ENCODE measurements at places on chromosomes 12 and 14.
A peak's percentile ranks its signal among the peaks of the same experiment; 100 is the strongest.

DNA sequence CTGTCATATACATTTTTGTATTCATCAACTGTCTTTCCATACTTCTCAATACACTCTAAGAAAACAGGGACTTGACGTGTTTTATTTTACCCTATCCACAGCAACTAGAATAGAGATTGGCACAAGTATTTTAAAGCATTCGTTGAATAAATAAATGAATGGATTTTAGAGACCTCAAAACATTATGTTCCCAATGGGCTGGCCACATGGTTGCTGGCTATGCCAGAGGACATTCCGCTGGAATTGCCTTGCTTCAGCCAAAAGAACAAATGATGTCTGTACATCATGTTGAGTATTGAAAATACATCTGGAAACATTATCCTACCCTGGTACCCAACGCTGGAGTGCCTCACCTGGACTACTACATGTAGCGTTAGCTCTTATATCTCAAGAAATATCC lies 132.8 kb upstream of the RAP1B start:
- no peak for DNase-seq

DNA sequence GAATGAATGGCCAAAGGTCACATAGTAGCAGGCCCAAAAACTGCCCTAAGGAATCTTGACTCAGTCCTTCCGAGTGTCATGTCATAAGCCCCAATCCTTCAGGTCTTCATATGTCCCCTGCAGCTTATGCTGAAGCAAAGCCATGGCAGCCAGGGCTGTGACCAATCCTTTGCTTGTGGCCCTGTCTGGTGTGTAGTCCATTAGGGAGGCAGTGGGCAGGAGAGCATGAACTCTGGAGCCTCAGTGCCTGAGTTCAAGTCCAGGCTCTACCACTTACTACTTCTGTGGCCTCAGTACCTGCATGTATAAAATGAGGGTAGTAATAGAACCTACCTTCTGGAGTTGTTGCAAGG lies 20.3 kb downstream of the PLEKHG3 start:
- DNase-seq = no peak

DNA sequence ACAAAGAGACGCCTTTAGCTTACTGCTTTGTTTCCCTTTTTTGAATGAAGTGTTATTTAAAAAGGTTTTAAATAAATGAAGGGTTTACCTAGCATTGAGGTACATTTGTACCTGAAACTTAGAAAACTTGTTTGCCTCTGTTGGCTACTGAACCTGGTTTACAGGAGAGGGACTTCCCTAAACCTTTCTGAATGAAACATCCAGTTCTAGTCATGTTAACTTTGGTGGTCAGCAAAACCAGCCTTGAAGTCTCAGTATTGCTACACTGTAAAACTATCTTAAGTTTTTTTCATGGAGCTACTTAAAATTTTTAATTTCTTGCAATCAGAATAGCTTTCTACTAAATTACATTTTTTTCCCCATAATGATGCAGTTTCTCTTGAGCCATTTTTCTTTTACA lies 38.2 kb downstream of the RASSF8 start:
- DNase-seq = no peak

DNA sequence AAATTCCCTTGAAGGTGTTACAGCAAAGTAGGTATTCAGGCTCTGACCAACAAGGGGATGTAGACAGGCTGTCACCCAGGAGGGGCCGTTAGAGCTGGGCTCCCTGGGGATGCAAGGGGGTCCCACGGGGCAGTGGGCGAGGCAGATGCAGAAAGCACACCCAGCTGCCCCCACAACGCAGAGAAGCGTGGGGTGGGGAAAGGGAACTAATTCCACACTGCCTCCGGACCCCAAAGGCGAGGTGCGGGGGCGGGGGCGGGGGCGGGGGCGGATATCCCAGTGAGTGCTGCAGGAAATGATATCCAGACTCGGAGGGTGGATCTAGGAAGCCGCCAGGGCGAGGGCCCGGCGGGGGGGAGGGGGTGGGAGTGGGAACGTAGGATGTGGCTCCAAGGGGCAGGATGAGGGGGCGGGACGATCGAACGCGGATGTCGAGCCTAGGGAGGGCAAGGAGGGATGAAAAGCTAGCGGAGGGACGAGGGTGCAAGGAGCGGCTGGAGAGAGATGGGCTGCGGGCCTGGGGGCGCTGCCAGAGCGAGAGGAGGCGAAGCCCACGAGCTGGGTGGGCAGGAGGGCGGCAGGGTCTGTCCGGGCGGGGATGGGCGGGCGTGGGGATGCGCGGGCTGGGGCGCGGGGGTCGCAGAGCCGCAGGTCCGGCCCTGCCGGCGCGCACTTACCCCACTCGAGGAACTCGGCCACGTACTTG lies 874 bp downstream of the CDC42BPB start:
- DNase-seq = no peak

- DNase-seq = no peak
Measured at GRCh38 chr12:76551482-76551888, 8.1 kb downstream of the OSBPL8 start.

- DNase-seq = peak; percentile 52
Measured at GRCh38 chr12:110585231-110585799, 2.2 kb upstream of the PPTC7 start.

- no peak for DNase-seq
Measured at GRCh38 chr14:68379510-68380328, 413.1 kb downstream of the ZFP36L1 start.

- DNase-seq = no peak
Measured at GRCh38 chr12:64139021-64139420, 83.1 kb downstream of the KICS2 start.

- no peak for DNase-seq
Measured at GRCh38 chr14:71108398-71109119, 201.3 kb downstream of the PCNX1 start.

GRCh38 chr12:92075425-92075914 lies 70.2 kb downstream of the BTG1 start:
- no peak for DNase-seq

- peak; percentile 77 for DNase-seq
Measured at GRCh38 chr14:37595809-37596621, 586 bp downstream of the TTC6 start.

DNA sequence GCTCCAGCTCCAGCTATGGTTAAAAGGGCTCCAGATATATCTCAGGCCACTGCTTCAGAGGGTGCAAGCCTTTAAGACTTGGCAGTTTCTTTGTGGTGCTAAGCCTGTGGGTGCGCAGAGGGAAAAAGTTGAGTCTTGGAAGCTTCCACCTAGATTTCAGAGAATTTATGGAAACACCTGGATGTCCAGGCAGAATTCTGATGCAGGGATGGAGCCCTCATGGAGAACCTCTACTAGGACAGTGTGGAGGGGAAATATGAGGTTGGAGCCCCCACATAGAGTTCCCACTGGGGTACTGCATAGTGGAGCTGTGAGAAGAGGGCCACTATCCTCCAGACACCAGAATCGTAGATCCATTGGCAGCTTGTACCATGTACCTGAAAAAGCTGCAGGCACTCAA lies 69.9 kb downstream of the SDR9C7 start:
- no peak for DNase-seq
